ENCODE measurements at places on chromosomes 5 and 9.

DNA sequence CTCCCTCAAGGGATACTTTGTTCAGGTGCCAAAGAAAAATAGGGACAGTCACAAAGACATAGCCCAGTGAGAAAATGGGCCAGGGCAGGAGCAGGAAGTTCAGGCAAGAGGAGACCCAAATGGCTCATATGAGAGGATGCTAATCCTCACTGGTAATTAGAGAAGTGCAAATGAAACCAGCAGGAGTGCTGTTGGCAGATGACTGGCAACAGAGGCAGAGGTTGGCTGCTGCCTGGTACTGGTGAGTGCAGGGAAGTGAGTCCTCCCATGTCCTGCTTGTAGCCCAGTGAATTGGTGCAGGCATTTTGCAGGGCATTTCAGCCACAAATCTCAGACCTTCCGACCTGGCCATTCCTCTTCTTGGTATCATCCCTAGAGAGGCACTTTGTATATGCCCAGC, 23.5 kb downstream of the ODF2 start:
- DNase-seq: no peak

DNA sequence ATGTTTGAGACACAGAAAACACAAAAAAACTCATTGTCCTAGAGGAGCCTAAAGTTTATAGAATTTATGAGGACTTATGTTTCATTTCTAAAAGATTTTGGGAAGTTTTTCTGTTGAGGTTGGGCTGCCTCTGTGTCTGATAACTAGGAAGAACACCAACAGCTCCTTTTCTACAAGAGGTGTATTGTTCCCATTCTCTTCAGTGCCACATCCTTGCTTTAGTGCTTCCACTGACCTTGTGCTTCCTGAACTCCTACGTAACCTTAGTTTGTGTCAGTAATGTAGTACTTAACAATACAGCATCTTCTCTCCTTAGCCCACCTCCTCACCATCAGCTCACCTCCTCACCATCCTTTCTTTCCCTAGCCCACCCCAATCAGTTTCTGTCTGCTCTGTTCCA, 117.3 kb upstream of the TNC start:
- no peak for DNase-seq

DNA sequence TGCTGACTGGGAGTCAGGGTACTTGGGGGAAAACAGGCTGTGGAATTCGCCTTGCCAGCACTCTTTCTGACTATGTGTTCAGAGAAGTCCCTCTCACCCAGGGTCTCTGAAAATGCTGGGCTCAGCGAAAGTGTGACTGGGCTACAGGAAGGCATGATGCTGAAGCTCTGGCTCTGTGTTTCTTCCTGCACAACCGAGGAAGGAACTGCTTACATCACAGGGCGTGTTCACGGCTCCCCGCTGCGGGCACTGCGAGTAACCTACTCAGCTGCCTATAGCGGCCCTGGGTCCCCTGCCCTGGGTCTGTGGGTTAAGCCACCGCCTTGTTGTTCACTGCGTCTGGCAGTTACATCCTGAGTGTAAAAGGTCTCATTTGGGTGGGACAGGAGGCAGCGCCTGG, 222.4 kb upstream of the IRX4 start:
- DNase-seq: no peak

- DNase-seq: no peak
Measured at GRCh38 chr9:136535070-136535469, 10.8 kb downstream of the NOTCH1 start.
